ENCODE measurements at places on chromosomes 1 and 21.
A peak's percentile ranks its signal among the peaks of the same experiment; 100 is the strongest.

DNA sequence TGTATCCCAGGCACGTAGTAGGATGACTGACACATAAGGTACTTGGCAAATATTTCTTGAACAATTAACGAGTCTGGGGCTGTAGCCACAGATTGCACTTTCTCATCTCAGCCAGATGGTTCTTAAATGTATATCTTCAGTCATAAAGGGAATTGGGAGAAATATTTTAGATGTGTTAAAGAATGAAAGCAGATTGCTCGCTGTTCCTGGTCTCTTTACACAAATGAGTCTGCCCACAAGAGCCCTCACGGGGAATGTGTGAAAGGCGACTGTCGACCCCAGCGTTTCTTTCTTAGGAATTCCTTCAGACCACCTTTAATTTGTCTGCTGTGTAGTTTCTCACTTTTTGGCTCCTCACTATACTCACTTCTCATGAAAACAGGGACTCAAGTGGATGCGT, 725 bp downstream of the MT1HL1 start:
- no peak for DNase-seq

DNA sequence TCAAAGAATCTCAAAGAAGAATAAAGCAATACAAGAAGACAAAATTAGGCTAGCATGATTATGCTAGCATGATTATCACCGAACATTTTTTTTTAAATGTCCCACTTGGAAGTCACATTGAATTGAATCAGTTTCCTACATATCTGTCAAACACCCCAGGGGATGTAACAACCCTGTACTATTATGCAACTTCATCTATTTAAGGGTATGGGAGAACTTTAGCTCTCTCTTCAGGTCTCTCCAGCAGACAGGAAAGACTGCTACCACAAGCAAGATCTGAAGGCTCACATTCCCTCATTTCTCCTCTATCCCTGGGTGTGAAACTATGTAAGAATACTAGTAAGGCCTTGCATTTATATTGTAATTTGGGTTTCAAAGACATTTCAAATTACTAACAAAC, 52.8 kb downstream of the EDEM3 start:
- no peak for DNase-seq

DNA sequence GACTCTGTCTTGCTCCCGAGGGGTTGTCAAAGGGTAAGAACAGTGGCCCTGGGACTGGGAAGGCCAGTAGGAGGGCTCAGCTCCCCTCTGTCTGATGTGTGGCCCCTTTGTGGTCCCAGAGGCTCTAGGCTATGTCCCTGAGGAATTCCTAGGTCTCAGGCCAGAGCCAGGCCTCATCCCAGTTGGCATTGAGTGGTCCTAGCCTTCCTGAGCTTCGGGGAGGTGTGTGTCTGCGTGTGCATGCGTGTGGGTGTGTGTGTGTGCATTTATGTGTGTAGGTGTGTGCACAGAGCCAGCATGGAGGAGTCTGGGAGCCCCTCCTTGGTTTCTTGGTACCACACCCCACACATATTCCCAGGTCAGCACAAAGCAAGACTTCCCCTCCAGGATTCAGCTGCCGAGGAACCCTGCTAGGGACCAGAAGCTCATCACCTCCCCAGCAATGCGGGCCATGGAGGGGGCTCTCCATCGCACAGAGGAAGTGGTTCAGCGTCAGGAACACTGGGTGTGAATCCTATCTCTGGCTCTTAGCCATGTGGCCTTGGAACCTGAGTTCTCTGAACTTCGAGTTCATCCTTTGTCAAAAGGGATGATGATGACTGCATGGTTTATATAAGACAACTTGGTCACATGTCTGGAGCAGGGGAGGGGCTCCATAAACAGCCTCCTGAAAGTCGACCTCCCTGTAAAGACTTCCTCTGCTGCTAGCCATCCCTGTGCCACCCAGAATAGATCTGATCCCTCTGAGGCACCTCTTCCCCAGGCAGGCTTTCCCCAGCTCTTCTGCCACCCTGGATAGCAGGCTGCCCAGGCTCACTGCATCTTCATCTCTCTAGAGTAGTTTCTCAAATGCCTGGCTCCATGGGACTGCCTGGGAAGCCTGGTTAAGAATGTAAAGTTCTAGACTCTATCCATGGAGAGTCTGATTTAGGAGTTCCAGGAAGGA, 8.3 kb upstream of the EPS8L3 start:
- DNase-seq: no peak

DNA sequence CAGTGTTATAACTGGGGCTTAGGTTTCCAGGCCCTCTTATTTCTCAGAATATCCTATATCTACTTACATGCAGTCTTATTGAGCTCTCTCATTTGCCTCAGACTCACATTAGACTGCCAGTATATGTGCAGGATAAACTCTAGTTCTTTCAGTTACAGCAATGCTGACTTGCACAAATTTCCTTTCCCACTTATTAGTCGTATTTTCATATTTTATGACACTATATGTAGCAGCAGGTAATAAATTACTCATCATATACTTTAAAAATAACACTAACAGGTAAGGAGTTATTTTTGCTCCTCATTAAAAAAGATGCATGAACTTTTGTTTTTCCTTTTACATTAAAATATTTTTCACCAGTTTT, 65.7 kb downstream of the GADD45A start:
- DNase-seq: no peak

- no peak for DNase-seq
Observed at GRCh38 chr1:23296931-23297330, 47.2 kb downstream of the HNRNPR start.

- peak; percentile 52 for DNase-seq
Observed at GRCh38 chr1:209769171-209769904, 13.5 kb downstream of the TRAF3IP3 start.

DNA sequence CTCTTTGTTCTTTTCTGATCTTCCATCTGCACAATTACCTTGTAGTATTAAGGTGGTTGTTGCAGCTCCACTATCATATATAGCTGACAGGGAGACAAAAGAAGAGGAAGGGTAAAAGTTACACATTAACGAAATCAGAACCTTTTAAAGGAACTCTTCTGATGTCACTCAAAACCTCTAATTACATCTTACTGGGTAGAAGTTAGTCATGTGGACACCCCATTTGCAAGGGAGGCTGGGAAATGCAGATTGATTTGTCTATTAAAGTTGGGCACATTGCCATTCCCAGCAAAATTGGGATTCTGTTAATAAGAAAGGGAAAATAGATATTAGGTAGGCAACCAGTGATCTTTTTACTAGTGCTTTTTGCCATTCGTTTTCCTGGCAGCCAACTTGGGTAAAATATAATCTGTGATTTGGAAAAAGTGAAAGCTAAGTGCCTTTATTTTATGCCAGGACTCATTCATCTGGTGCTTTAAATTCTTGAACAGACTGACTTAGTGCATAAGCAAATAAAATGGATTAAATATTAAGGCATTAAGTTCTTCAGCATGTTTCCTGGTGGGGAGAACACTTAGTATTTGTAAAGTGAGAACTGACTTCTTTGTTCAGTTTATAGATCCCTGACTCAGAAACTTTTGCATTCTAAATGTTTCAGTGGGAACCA, 71.3 kb downstream of the DNM3 start:
- DNase-seq: no peak

GRCh38 chr1:163772246-163772645, 450.5 kb downstream of the NUF2 start:
- DNase-seq: no peak

GRCh38 chr1:86259390-86259789, 102.8 kb upstream of the COL24A1 start:
- DNase-seq: no peak

GRCh38 chr1:33211972-33212371, 30.1 kb upstream of the TRIM62 start:
- no peak for DNase-seq

DNA sequence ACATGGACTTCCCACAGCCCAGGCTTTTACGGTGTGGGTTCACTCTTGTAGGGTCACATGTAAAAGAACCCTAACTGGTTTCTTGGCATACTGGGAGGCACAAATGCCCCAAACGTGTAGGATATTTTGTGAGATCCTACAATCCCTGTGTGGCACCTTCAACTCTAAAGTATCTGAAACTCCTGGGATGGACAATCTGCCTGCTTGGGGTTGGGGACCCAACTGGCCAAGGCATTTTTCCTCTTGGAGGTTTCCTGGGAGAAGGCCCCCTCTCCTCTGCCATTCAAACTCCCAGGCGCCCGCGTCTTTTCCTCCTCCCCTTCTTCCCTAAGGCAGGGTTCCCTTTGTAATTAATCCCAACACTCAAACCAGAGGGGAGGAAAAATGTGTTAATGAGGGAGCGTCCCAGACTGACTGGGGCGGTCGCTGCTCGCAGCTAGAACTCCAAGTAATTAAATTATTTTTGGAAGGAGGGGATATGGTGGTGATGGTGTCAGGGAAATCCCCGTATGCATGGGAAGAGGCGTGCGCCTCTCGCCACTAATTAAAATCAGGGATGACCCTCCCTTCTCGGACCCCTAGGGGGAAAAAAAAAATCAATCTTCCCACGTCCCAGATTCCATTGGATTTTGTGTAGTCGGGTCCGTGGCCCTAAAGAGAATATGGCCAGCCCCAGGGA, 681 bp upstream of the VANGL2 start:
- no peak for DNase-seq

- DNase-seq: no peak
Observed at GRCh38 chr1:187883356-187883755, 1054.6 kb downstream of the PLA2G4A start.

GRCh38 chr21:26836528-26836927, 8.7 kb downstream of the ADAMTS1 start:
- DNase-seq: no peak

- DNase-seq: no peak
Observed at GRCh38 chr1:15918962-15919715, 56.8 kb downstream of the ZBTB17 start.

DNA sequence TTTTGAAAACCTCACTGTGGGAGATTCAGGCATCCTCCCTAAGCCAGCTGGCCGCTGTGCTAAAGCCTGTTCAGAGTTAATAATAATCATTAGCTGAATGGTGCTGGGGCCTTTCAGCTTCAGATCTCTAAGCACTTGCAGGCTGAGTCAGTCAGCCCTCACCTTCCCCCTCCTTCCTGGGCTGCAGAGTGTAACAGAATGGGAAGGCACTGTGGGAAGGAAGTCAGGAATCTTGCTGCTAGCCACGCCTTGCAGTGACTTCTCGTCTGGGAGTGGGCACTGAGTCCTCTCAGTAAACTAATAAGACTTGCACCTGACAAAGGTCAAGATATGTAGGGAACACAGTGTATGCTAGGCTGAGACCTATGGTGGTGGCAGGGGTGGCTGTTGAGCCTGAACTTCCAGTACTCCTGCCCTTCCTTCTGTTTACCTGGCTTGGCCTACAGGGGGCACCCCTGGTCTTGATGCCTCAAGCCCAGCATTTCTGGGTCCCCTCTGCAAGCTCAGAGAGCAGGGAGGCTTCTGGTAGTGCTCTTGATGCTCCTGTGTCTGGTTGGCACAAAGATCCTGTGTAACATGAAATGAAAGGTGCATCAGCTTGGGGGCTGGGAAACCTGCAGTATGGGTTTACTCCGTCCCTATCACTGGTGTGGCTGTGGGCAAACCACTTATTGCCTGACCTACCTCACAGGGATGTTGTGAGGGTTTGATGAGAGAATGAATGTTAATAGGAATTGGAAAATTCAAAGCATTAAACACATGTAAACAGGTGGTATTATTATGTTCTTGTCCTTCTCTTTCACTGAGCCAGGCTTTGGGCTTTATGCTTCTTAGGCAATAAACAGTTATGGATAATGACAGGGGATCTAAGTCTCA, 6.0 kb downstream of the CYB561D1 start:
- DNase-seq: no peak

GRCh38 chr1:214003233-214003632, 15.5 kb downstream of the PROX1 start:
- DNase-seq: no peak

GRCh38 chr1:62689524-62689923, 1.3 kb upstream of the DOCK7 start:
- no peak for DNase-seq

DNA sequence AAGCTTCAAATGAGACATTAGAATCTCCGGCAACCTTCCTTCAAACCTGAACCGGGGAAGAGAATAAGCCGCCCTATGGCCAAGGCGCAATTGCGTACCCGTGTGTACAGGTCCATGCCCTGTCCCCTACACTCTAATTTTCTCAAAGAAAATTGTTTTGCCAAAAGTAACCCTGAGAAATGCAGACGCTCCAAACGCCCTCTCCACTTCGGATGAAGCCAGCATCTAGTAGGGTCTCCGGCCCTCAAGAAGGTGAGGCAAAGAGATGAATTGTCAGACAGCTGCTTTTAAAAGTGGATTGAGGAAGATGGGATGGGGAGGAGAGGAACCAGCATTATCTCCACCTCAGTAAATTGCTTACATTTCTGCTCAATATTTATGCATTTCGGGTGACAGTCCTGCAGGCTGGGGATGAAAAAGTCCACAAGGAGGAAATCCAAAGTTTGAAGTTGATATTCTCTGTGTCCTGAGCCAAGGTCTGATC, 630 bp upstream of the LHX9 start:
- DNase-seq: no peak

GRCh38 chr1:45979074-45979777, 153.2 kb downstream of the PIK3R3 start:
- DNase-seq: no peak

DNA sequence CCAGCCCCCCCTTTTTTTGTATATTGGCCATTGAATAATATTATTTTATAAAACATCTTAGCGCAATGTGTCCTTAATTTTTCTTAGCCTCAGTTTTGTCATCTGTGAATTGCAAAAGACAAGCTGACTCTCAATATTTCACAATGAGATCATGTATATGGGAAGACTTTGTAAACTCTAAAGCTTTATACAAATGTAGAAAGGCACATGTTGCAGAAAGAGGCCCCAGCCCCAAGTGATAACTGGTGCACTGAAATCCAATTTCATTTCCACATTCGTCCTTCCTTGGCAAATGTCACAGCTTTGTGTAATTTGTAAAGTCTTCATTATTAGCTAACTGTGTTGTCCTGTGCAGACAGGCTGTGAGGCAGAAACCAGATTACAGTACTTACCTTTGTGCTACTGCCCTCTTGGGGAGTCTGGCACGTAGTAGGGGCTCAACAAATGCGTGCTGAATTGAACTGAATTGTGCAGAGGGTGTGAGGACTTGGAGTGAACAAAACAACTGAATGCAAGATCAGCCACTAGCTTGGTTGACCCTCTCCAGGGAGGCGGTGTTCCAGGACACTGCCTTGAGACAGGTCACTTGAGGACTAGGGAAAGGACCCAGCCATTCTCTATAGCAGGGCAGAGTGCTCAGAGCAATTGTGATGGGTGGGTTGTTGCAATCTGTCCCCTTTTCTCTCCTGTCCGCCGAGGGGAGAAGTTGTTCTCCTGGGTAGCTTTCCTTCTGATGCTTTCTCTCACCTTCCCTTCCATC, 74.6 kb downstream of the LMO4 start:
- no peak for DNase-seq

GRCh38 chr21:32425628-32426027, 13.1 kb downstream of the EVA1C start:
- no peak for DNase-seq

GRCh38 chr1:109910123-109910962, at the start of gene CSF1:
Gene CSF1, plus strand, starts transcription at chr1:109910849. Its CDS starts 175 bp downstream, at chr1:109911024.
- DNase-seq: peak; percentile 42
